ENCODE measurements at places on chromosomes 6 and 20. TPM values are rescaled to one million over a fixed set of nuclear protein-coding genes. Genes with fewer than 3 reads are reported as not detected.

Gene BNIP5
- total RNA-seq: not detected

Gene PHF3
- 19.5 TPM for total RNA-seq

Gene HECA
- 23.6 TPM for total RNA-seq

Gene RHAG
- not detected for total RNA-seq

Gene SLC35F1
- not detected for total RNA-seq

Gene UBD
- 1.00 TPM for total RNA-seq

Gene GPX5
- total RNA-seq: not detected

Gene EDN3
- total RNA-seq: 5.9 TPM

Gene C20orf144
- not detected for total RNA-seq

Gene SLC22A16
- not detected for total RNA-seq

Gene BIRC7
- total RNA-seq: not detected

Gene TP53TG5
- total RNA-seq: 0.36 TPM

Gene POM121L2
- total RNA-seq: not detected

Gene GHRH
- not detected for total RNA-seq

Gene CDSN
- 0.08 TPM for total RNA-seq

Gene TSBP1
- total RNA-seq: not detected

Gene MRPL18
- total RNA-seq: 53.9 TPM

Gene MOCS1
- total RNA-seq: 4.3 TPM

Gene ZBTB2
- total RNA-seq: 5.3 TPM

Gene GPR63
- 0.32 TPM for total RNA-seq

Gene RAET1L
- 30.4 TPM for total RNA-seq

Gene PLA2G7
- 0.32 TPM for total RNA-seq

Gene CAGE1
- total RNA-seq: 0.28 TPM
